ENCODE measurements at places on chromosomes 7 and 10. TPM values are rescaled to one million over a fixed set of nuclear protein-coding genes. Genes with fewer than 3 reads are reported as not detected.
A peak's percentile ranks its signal among the peaks of the same experiment; 100 is the strongest.

ZYX gene
- total RNA-seq, result 37.9 TPM

NOS3 gene
- 67.0 TPM for total RNA-seq

- no peak for DNase-seq
Observed at GRCh38 chr7:112646783-112647182, 143.4 kb downstream of the TMEM168 start.

NUDT1 gene
- total RNA-seq, result 20.3 TPM

DNA sequence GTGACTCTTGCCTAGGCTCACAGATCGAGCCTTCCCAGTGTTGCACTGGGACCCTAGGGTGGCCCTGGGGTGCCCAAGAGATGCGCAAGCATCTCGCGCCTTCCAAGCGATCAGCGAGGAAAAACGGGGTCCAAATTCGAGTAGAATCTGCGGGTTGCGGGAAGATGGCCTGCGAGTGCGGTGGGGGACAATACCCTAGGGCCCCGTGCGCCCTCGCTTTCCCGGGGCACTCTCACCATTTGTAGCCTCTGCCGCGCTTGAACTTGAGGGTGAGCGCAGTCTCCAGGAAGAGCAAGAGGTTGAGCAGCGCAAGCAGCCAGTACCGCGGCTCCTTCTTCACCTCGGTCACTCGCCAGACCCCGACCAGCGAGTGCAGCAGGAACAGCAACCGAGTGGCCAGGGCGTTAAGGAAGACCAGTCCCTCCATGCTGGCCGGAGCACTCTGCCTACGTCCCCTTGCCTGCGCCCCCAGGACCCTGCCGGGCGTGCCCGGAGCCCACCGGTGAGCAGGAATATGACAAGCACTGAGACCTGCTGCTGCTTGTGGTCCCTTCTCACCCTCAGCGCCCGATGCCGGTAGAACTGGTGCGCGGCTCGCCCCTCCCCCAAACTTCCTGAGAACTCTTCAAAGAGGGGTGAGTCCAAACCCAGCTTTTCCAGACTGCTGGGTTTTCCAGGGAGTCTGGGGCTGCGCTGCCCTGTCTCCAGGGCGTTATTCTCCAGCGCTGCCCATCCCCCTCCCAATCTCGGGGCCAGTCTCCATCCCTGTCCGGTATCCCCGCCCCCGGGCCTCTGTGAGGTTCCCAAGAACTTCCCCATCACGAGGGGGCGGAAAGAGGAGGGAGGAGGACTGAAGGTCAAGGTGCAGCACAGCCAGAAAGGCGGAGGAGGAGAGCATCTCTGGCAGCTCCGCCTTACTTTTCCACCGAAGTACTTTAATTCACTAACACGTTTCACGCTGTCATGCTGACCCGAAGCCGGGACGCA lies at the start of gene TMEM26:
Gene TMEM26 (minus strand): TSS at position 727 of the 987 bp plus-strand sequence. CDS start 300 bp downstream, at position 427.
- DNase-seq, result no peak

GRCh38 chr7:45642044-45642443 lies 67.9 kb downstream of the ADCY1 start:
- DNase-seq, result no peak

GRCh38 chr7:93515144-93515543 lies 59.4 kb downstream of the CALCR start:
- DNase-seq, result no peak

DNA sequence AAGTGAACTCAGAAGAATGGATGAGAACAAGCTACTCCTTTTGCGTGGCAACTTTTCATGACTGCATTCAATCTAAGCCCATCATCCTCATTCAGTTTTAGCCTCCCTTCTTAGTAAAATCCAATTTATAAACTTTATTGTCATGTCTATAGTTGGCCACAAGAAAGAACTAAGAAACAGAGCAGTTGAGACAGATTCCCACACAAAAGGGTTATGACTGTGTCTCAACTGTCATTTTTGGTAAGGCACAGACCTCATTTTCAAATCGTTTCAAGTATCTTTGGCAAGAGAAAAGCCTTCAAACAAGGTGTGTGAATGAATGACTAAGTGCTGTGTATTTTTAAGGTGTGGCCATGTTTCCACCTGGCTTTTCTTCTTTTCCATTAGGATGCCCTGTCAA lies 84.2 kb upstream of the CREB5 start:
- no peak for DNase-seq

DNA sequence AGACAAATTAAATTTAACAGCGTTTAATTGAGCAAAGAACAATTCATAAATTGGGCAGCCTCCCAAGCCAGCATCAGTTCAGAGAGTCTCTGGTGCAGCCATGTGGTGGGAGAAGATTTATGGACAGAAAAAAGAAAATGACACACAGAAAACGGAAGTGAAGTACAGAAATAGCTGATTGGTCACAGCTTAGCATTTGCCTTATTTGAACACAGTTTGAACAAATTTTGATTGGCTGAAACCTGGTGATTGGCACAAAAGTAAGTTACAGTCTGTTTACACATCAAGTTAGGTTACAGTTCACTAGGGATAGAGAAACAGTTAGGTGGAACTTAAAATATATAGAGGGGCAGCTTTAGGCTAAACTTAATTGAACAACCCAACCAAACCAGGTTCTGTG lies 720.1 kb downstream of the TYW1 start:
- DNase-seq, result no peak

GNG11 gene
- total RNA-seq, result 170 TPM

GRCh38 chr7:124318721-124319450 lies 286.0 kb upstream of the TMEM229A start:
- DNase-seq, result no peak

FAM24A gene
- not detected for total RNA-seq

GPER1 gene
- 2.0 TPM for total RNA-seq

GRCh38 chr10:3042589-3042988 lies 24.8 kb upstream of the PFKP start:
- DNase-seq, result no peak

GRCh38 chr10:122075171-122075570 lies 86.2 kb downstream of the TACC2 start:
- no peak for DNase-seq

DNA sequence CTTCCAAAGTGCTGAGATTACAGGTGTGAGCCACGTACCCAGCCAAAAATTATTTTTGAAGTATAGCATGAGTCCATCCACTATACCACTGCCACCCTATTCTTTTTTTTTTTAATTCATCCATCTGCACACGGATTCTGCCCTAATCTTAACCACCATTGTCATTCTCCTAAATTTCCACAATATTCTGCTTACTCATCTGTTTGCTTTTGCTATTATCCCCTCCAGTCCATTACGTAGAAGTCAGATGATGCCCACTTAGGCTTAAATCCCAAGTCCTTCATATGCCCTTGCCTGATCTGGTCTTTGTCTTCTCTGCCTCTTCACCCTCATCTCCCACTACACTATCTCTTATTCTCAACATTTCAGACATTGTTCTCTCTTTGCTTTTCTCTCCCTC lies 86.7 kb downstream of the MMRN2 start:
- DNase-seq, result no peak

SLC29A3 gene
- 0.95 TPM for total RNA-seq

CLCN1 gene
- total RNA-seq, result not detected

GRCh38 chr10:94172332-94172731 lies 178.6 kb downstream of the PLCE1 start:
- DNase-seq, result no peak

DNA sequence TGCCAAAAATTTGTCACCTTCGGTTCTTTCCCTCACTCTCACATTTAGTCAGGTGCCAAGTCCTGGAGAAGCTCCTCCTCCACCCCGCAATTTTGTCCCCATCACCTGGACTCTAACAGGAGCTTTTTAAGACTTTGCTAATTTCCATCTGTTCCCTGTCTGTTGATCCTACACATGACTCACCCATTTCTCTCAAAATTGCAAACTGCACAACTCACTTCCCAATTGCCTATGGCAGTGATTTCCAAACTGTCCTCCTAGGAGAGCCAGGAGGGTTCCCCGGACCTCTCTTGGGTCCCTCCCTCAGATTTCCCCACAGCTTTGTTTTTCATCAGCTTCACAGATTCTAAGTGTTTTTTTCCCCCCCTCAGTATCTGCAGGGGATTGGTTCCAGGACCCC lies 120.3 kb downstream of the WNT2 start:
- no peak for DNase-seq

GRCh38 chr10:125116041-125116649 lies 44.2 kb downstream of the CTBP2 start:
- no peak for DNase-seq

DNA sequence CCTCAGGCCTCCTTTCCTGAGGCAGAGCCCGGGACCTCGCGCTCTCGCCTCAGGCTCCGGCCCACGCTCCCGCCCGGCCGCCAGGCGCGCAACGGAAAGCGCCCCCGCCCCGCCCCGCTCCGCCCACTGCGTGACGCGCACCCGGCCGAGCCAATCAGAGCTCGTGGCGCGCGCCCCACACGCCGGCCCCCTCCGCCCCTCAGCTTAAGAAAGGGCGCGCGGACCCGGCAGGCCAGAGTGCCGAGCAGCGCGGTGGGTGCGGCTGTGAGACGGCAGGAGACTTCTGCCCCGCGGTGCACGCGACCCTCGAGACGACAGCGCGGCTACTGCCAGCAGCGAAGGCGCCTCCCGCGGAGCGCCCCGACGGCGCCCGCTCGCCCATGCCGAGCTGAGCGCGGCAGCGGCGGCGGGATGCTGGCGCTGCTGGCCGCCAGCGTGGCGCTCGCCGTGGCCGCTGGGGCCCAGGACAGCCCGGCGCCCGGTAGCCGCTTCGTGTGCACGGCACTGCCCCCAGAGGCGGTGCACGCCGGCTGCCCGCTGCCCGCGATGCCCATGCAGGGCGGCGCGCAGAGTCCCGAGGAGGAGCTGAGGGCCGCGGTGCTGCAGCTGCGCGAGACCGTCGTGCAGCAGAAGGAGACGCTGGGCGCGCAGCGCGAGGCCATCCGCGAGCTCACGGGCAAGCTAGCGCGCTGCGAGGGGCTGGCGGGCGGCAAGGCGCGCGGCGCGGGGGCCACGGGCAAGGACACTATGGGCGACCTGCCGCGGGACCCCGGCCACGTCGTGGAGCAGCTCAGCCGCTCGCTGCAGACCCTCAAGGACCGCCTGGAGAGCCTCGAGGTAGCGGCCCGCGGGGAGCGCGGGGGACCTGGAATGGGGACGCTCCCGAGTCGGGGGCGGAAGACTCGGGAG lies at the start of gene NPTX2:
Gene NPTX2 (plus strand): TSS at position 235 of the 909 bp plus-strand sequence. CDS start 177 bp downstream, at position 412.
- DNase-seq, result no peak

ZNF138 gene
- total RNA-seq, result 3.5 TPM

OGA gene
- total RNA-seq, result 80.0 TPM

DNA sequence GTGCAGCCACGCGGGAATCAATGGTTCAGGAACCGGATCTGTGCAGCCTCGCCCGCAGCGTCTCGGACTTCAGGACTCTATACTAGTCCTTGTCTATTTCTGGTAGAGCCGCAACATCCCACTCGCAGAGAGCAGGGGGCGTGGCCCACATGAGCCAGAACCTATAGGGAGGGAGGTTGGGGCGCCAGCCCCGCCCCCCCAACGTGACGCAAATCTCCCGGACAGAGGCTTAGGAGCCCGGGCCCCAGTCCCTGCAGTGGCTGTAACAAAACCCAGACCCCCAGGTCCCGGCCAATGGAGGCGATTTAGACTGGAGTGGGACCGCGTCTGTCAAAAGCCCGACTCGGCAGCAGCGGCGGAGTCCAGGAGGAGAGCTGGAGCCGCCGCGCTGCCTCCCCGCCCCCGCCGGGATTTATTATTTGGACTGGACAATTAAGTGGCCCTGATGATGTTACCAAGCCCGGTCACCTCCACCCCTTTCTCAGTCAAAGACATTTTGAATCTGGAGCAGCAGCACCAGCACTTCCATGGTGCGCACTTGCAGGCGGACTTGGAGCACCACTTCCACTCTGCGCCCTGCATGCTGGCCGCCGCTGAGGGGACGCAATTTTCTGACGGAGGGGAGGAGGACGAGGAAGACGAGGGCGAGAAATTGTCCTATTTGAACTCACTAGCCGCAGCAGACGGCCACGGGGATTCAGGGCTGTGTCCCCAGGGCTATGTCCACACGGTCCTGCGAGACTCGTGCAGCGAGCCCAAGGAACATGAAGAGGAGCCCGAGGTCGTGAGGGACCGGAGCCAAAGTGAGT lies at the start of gene NKX2-3:
Gene NKX2-3 (plus strand): TSS at position 256 of the 809 bp plus-strand sequence. CDS start 190 bp downstream, at position 446.
- peak; percentile 10 for DNase-seq

DNA sequence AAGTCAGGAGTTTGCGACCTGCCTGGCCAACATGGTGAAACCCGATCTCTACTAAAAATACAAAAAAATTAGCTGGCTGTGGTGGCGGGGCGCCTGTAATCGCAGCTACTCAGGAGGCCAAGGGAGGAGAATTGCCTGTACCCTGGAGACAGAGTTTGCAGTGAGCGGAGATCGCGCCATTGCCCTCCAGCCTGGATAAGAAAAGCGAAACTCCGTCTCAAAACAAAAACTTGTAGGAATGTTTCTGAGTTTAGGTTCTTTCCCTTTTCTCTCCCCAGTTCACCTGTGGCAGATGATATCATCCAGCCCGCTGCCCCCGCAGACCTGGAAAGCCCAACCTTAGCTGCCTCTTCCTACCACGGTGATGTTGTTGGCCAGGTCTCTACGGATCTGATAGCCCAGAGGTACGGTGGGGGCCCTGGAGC lies 138.8 kb upstream of the BTBD16 start:
- no peak for DNase-seq

DNA sequence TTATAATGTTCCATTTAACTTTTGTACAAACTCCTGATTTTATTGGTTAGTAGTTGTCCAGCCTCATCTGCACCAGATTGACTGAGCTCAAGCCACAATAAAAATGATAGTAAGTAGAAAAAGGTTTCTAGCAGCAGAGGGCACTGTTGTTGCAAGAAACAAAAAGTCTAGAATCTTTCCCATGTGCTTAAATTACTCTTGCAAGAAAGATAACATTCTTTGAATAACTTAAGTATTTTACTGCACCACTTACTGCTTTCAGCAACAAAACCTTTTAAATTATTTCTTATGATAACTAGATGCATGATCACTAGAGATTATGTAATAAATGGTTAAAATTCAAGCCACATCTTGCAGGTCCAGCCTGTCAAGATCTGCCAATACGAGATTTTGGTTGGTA lies 27.0 kb downstream of the LMOD2 start:
- peak; percentile 7 for DNase-seq

SLC39A12 gene
- total RNA-seq, result not detected

ADAMTS14 gene
- total RNA-seq, result under 0.01 TPM

AMPH gene
- 0.04 TPM for total RNA-seq

- no peak for DNase-seq
Observed at GRCh38 chr10:90587081-90587491, 270.8 kb downstream of the HTR7 start.

DNA sequence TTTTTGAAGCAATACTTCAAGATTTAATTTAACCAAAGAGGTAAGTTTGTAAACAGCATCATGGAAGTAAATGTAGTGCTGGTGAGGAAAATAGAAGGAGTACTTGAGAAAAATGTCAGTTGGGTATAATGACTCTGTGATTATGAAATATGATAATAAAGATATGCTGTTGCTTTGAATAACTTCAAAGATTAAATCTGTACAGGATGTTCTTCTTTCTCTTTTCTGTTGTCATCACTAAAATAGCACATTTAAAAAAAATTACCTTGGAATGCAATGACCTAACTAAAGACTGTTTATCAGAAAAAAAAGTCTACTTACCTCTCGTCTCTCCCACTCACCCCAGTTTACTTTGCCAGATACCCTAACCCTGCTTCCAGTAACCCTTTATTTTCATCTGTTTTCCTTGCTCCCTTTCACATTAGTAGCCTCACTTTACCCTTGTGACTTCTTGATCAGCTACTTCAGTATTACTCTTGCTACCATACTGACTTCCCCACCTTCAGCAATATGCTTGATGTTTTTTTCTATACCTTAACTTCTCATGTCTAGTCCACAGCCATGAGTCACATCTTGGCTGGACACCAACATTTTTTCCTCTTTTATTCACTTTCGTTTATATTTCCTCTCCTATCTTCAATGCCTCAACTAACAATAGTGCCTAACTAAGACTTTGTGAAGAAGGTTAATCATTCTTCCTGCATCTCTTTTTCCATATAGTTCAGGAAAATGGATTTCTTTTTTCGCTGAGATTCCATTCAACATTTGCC lies 29.7 kb upstream of the TAS2R16 start:
- peak; percentile 76 for DNase-seq

CDNF gene
- 0.11 TPM for total RNA-seq

EPHA1 gene
- under 0.01 TPM for total RNA-seq

TRPV5 gene
- total RNA-seq, result not detected

All from pulmonary artery endothelial cell (primary cell).